ENCODE measurements at places on chromosomes 3 and 15.

DNA sequence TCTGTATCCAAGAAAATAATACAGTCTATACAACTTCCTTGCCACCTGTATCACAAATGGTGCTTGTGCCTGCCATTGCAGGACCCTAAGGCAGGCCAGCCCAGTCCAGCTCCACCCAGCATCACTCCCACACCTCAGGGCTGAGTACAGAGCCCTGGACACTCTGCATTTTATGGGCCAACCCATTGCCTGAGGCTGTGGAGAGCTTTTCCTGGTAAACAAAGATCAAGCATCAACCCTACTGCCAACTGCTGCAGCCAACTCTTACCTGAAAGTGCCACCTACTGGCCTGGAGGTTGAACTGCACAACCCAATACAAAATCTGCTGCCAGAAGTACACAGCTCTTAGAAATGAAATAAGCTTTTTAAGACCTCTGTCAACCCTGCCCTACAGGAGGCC, 1082.2 kb downstream of the NAALADL2 start:
- no peak for DNase-seq

DNA sequence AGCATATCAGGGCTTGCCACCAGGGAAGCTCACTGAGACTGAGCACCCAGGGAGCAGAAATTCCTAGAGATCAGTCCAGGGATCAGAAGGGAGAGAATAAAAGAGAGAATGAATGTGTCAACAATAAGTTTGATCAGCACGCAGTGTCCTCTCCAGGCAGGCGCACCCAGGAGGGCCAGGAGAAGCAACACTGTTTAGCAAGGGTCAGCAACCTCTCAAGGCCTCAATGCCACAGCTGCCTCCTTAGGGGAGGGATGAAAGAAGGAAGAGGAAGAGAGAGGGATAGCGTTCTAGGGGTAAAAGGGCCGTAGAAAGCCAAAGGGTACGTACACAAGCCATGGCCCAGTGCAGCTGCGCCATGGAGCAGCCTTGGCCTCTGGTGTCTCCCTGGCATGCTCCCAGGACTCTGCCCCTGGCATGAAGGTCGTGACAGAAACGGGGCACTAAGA, 399.8 kb downstream of the SHQ1 start:
- DNase-seq: no peak

DNA sequence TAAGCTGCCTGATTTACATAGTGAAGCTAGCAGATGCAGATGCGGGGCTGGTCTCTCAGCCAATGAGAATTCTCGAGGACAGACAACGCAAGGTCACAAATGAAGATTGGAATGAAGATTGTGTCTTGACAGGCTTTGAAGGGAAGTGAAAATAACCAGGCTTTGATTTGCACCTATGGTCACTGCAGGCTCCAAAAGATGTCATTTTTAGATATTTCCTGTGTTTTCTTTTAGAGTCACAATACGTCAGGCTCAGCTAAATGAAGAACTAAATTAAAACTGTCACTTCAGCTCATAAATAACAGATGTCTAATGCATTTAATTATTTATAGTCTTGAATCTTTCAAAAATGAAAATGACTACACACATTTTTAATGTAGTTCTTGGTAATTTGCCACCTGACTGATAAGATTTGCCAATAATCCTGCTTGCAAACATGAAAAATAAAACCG, 99.5 kb downstream of the SQOR start:
- no peak for DNase-seq

- no peak for DNase-seq
These were observed 14.1 kb downstream of the ACKR2 start for GRCh38 chr3:42823351-42823750.

DNA sequence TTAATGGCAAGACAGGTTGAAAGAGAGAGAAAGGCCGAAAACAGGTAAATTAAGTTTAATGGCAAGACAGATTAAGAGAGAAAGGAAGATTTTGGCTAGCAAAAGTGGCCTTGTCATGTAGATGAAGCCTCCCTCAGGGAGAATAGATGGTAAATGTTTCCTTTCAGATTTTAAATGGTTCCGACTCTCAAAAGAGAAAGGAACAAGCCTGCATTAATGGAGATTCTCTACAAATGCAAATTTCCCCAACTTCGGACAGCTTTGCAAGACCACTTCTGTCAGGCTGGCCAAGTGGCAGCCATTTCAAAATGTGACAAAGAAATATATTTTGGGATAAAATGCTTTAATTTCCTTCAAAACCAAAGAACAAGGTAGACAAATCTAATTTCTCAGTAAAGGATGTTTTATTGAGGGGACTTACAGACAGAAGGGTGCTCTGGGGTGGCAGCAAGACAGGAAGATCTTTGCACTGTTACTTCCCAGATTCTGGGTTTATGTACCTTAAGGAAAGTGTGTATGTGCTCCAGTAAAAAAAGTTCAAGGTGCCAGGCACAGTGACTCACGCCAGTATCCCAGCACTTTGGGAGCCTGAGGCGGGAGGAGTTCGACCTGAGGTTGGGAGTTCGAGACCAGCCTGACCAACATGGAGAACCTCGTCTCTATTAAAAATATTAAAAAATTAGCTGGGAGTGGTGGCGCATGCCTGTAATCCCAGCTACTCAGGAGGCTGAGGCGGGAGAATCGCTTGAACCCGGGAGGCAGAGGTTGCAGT, 626.3 kb upstream of the NAALADL2 start:
- DNase-seq: no peak

GRCh38 chr3:114132500-114132899, 46.4 kb downstream of the DRD3 start:
- DNase-seq: no peak

DNA sequence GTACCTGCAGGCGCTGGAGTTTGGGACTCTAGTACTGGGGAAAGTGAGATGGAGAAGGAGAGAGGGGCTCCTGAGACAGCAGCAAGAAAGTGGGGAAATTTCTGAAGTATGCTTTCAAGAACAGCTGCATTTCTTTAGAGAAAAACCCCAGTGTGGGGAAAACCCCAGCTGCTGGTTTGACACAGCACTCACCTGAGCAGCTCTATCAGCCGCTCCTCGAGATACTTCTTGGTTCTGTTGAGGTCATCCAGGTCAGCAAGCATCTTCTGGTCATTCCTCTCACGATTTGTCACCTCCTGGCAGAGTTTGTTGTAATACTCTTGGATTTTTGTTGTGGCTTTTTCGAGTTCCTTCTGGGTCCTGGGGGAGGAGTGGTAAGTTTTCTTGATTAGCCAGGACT, 18.8 kb downstream of the CXCR6 start:
- peak; percentile 35 for DNase-seq

GRCh38 chr3:56342475-56342874, 125.8 kb downstream of the ERC2 start:
- DNase-seq: no peak

DNA sequence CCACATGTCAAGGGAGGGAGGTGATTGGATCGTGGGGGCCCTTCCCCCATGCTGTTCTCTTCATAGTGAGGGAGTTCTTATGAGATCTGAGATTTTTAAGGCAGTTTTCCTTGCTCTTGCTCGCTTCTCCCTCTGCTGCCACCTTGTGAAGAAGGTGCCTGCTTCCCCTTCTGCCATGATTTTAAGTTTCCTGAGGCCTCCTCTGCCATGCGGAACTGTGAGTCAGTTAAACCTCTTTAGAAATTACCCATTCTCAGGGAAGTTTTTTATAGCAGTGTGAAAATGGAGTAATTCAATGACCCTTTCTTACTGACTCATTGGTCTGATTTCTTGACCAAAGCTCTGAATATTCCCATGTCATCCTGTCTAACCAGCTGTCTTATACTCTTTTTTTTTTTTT, 484.4 kb upstream of the TPRG1 start:
- DNase-seq: no peak

DNA sequence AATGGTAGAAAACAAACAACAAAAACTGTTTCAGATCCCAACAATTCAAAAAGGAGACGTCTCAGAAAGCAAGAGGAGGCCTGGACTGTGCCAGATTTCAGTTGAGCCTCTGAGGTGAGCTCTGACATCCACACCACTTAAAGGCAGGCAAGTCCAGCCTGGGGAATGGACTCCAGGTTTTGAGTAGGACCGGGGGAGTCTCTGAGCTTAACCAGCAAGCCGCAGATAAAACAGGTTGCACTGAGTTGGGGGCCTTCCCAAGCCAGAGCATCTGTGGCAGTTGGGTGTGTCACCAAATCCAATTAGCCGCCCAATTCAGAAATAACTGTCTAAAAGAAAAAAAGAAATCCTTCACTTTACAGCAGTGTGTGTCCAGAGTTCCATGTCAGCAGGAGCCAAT, 54.7 kb downstream of the OXNAD1 start:
- no peak for DNase-seq

DNA sequence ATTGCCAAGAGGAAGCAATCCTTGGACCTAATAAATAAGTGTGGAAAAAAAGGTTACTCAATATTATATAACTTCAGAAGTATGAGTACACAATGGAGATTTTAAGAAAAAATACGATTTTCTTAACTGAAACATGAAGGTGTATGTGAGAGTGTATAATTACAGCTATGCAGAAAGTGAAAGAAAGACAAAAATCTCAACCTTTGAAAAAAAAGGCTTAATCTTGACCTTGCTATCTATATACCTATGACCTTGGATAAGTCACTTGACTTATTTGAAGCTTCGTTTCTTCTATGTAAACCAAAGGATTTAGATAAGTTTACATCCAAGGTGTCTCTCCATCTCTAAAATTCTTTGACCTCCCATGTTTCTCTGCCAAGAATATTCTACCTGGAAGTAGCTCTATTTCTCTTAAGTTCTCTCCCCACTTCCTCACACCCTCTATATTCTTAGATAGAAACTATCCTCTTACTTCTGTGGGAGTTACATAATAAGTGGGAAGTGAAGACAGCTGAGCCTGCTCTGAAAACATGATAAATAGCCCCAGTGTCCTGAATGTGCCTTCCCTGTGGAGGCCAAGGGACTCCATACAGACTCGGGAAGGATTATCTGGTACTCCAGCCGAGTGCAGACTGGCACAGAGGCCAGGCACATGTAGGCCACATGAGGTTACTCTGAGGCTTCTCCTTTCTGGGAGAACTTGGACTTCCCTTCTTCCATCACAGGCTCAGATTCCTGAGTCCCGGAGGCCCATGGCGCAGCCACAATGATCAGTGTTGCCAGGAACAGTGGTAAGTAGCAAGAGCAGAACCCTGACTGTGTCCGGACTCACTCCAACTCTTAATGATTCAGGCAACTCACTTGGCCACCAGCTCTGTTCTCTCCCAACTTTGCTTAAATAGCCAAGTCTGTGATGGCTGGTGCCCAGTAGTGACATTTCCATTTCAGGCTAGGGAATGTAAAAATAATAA, 166.8 kb upstream of the COL8A1 start:
- DNase-seq: no peak

GRCh38 chr3:181629029-181629428, 82.7 kb upstream of the SOX2 start:
- DNase-seq: no peak

GRCh38 chr15:47908950-47909670, 191.8 kb downstream of the SEMA6D start:
- DNase-seq: no peak

DNA sequence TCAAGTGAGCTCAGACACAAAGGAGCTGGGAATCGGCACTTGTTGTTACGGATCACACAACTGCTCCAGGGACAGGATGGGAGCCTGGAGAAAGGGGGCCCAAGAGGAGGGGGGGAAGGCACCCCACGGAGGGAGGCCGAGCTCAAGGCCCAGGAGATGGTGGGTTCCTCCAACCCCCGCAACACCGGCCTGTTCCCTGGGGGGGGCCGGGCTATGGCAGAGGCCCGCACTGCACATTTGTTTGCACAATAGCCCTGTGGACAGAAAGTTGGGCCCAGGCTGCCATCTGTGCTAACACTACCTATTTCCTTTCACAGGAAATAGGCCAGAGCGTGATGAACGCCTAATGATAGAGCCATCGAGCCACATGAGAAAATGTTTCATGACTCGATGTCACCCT, 147.1 kb downstream of the NSMCE3 start:
- no peak for DNase-seq

DNA sequence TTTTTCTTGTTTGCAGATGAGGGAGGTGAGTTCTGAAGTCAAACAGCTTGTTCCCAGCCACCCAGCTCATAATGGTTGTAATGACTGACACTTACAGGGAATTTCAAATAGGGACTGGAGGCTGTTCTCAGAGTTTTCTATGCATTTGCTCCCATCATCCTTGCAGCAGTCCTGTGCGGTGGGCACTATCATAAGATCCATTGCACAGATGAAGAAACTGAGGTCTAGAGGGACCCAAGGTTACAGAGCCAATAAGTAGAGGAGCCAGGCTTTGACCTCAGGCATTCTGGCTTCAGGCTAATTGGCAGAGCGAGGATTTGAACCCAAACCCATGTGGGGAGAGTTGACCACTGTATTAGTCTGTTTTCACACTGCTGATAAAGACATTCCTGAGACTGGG, 32.4 kb downstream of the FAH start:
- DNase-seq: no peak

- DNase-seq: no peak
These were observed 22.6 kb downstream of the CIP2A start for GRCh38 chr3:108566599-108566998.

DNA sequence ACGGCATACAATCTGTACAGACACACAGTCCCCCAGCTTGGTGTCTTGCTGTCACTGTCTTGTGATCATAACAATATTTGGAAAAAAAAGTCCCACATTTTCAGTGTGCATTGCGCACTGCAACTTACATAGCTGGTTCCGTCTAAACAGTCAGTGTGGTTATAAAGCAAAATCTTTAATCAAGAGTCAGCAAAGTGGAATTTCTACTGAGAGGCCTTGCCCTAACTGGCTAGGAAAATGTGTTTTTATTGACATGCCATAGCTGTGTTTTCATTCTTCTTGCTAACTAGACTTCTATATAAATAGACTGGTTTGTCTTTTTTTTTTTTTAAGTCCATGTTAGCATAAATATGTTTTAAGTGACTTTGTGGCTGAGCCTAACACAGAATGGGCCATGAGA, 174.8 kb downstream of the POLR2M start:
- no peak for DNase-seq

DNA sequence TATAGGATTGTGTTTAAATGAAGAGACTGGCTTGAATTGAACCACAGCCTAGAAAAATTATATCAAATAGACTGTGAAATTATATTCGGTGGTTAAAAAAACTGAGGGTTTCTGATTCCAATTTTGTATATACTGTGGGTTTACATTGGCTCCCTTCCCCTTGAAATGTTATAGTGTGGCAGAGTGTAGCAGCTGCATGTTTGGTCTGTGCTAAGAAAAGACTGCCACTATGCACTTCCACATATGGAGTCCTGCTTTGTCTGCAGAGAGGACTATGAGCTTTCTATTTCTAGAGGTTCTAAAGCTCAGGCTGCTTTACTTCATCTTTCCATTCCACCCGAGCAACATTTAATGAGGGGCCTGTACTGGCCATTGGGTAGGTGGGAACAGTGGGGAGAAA, 112.3 kb downstream of the P3H2 start:
- no peak for DNase-seq

- DNase-seq: no peak
These were observed 36.1 kb downstream of the PCSK6 start for GRCh38 chr15:101453123-101454120.

GRCh38 chr15:43748376-43748775, 2.1 kb downstream of the PDIA3 start:
- no peak for DNase-seq

Data from GM06990 (cell line).